ENCODE measurements at places on chromosomes 16 and 17.

DNA sequence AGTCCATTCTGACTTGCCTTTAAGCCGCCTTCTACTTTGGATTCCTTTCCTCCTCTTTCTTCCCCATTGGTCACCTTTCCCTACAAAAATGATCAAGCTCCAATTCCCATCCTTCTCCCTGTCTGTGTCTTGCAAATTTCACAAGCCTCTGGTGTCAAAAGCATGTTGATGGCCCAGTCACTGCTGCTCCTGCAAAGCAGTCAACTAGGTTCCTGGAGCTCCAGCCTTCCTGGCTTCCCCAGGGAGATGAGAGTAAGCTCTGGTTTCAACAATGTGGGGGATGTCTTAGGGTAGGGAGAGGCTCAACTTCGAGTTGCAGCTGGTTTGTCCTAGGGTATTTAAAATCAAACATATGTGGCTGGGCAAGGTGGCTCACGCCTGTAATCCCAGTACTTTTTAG, 36.1 kb upstream of the HELZ start:
- no peak for DNase-seq

DNA sequence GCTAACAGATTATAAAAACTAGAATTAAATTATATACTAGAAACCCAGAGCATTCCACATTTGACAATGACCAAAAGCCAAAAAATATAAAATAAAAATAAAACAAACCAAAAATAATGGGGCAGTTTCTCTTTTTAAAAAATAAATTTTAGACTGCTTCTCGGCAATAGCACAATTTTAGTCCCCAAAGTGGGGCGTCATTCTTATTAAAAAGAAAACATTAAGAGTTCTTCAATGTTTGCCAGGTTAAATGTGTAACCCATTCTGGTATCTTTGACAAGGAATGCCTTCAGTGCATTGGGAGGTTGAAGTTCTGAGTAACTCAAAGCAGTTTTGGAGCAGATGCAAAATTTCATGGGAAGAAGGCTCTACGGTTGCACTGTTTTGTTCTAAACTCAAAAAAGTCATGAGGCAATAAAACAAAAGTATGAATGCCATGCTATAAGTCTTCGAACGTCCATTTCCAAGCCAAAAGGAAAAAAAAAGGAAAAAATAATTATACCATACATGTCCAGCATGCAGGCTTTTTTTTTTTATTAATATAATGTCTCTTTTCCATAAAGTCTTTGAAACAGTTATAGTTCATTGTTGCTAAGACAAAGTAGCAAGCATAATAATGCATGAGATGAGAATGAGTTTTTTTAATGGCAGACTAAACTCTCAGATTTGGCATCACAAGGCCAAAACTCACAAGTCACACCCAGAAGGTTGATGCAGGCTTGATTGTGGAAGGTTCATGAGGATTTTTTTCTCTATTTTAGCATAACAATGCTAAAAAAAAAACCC, 3.1 kb downstream of the MAF start:
- DNase-seq = no peak

- DNase-seq = no peak
Measured at GRCh38 chr17:67051837-67052236, 7.5 kb downstream of the CACNG1 start.

- DNase-seq = no peak
Measured at GRCh38 chr17:27631411-27631760, 398 bp downstream of the LGALS9 start.

GRCh38 chr17:7095625-7096024, 15.6 kb upstream of the CLEC10A start:
- DNase-seq = no peak

DNA sequence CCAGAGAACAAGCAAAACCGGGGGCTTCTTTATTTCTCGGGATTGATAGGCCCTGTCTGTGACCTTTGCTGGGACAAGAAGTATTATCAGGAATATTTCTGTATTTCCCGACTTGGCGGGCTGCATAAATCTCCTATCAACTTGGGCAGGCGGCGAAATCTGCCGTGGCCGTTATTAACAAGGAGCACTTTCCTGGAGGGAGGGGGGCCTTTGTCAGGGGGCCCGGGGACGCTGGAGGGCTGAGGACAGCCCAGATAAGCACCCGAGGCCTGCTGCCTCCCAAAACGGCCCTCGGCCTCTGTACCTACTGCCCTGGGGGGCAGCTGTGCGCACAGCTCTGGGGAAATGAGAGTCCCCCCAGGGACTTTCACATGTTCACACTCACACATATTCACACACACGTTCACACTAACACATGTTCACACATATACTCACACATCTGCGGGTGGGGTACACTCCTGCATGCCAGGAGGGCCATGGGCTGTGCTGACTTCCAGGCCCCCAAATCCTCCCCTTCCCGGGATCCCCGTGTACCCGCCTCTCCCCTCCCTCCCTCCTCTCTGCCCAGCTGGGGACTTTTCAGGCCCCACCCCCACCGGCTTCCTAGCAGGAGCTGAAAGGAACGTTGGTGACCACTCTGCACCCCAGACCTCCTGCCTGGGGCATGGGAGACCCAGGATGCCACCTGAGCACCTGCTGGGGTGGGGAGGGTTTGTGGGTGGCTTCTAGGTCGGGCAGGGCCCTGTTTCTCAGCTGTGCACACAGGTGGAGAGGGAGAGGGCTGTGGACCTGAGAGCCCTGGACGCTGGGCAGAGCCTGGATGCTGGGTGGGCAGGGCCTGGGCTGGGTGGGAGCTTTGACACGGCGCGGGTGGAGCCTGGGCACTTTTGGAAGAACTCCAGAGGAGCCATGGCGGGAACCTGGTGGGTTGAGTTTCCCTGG, 24.3 kb upstream of the GSE1 start:
- no peak for DNase-seq

DNA sequence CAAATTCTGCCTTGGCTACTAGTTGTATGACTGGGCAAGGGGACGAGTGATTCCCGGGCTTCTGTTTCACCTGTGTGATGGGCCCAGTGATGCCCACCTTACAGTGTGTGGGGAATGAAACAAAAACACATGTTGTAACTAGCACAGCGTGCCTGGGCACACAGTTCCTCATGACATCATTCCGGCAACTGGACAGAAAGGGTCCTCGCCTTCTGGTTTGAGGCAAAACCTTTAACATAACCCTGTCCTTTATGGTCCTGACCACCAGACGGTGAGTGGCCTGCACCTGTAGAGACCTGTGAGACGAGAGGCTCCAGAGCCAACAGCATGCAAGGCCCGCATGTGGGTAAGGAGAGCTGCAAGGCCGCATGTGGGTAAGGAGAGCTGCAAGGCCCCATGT, 7.7 kb upstream of the SLC38A8 start:
- no peak for DNase-seq

DNA sequence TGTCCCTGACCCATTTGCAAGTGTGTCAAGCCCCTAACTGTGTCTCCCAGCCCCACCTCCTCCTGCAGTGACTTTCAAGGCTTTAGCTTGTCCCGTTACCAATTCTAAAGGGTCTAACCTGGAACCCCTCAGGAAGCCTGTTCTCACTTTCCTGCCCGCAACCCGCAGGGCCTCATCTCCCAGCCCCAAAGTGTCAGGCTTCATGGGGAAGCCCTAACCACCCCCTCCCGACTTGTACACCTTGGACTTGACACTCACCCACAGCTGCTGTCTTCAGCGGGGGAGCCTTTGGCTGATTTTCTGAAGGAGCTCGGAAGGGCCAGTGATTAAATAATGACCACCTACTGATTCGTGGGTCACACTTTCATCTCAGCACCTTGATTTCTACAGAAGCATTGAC, 33.1 kb downstream of the NLRC5 start:
- no peak for DNase-seq

DNA sequence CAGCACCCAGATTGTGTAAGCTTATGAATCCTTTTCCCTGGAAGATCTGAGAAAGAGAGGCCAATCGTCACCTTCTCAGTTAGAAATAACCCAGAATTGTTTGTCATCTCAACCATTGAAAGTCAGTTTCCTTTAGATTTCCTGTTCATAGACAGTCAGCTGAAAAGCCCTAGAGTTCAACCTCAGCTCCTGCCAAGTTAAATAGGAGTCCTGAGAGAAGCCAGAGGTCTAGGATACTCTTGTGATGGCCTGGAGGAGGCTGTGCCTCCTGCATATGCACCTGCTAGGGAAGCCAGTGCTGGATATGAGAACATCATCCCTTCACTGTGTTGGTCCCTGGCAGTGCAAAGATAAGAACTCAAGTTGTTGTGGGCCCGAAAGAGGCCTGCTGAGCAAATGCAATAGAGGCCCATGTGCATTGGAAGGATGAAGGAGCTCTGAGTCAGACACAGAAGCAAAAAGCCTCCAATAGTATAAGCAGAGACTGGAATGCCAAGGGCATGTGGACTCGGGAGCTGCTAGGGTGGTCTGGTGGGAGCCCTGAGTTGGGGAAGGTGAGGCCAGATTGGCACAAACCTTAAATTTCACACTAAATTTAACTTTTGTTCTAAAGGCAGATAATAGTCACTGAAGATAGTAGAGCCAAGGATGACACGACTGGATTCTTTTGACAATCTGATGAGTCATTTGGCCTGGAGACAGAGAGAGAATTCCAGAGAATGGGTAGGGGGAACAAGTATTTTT, 520.9 kb upstream of the CDH5 start:
- no peak for DNase-seq

- peak; percentile 87 for DNase-seq
Measured at GRCh38 chr17:76385892-76386786, 1.7 kb downstream of the SPHK1 start.

DNA sequence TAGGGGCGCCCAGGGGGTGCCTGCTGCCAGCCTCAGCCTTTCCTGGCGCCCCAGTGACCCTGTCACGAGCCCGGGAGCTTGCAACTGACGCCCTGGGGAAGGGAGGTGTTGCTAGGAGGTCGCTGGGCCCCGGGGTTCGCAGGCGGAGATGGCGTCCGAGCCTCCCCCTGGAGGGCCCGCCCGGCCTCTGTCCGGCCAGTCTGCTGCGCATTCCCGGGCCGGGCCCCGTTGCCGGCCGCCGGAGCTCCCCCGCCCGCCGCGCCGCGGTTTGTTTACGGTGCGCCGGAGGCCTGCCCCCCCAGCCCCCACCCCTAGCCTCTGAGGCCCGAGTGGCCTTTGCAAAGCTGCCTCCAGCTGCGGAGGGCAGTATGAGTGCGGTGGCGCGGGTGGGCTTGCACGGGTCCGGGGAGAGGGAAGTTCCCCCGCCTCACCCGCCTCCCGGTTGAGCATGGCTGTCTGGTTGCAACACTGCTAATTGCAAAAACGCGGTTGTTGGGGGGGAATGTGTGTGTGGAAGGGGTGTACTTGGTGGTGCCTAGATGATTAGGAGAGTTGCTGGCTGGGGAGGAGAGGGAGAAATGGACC, 514 bp downstream of the THRA start:
- DNase-seq = peak; percentile 25

DNA sequence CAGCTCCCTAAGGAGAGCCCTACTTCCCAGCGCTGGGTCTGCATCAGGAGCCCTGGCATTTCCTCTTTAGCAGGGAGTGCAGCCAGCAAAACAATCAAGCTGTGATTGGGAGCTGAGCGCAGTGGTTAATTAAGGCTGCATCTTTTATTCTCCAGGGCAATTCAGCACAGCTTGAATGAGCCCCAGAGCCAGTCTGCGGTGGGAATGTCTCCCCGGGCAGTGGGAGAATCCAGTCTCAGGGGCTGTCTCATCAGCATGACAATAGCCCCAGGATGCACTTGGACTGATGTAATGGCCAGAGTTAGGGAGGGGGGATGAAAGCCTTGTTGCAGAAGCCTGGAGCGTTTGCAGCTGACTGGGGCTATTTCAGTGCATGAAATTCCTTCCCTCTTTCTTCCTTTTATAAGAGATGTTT, 292.6 kb upstream of the SOX9 start:
- DNase-seq = no peak

DNA sequence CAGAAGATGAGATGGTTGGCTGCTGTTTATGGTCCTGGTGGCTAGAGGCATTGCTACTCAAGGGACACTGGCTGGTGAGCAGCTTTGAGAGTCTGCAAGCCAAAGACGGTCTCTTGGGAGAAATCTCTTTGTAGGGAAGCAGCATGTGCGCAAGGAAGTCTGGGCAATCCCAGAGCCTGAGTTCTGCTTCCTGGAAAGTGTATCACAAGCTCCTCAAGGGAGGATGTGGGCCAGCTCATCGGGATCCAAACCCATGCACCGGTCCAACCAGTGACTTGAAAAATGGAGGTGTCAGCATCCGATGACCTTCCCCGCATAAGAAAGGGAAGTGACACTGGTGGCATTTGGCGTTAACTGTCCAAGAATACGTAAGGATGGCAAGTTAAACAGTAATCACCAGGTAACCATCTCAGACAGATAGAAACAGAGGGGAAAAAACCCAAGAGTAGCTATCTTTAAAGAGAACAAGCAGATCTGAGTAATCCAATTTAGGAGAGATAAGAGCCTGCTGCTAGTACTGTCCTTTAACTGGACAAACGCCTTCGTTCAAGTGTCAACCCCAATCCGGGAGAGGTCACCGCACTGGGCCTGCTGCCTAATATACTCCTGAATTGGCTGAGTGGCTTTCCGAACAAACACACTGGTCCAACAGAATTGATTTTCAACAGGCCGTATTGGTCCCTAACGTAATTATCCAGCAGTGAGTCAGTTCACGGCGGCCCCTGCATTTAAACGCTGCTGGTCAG, 303.0 kb upstream of the ZFHX3 start:
- DNase-seq = no peak

GRCh38 chr16:88651276-88651988, 579 bp upstream of the CYBA start:
- peak; percentile 87 for DNase-seq

- DNase-seq = no peak
Measured at GRCh38 chr16:82183004-82183397, 13.0 kb upstream of the MPHOSPH6 start.

DNA sequence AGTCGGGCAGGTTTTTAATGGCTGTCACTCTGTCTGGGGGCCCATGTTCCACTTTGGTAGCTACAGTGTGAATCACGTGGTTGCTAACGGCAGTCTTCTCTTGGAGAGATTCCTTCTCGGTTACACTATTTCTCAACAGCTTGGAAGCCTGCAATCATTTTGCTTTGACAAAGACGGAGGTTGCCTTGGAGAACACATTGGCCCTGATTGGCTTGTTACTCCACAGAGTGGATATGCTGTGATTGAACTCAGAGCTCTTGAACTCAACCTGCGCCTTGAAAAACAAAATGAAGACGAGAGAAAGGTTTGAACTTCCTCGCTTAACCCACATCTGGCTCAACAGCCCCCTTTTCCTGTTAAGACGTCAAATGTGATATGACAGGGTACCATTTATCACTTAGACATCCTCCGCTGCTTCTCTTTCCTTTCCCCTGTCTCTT, 218.9 kb downstream of the MAF start:
- peak; percentile 31 for DNase-seq

- DNase-seq = peak; percentile 64
Measured at GRCh38 chr17:57114085-57114673, 29.1 kb downstream of the AKAP1 start.

- DNase-seq = no peak
Measured at GRCh38 chr17:27530764-27531391, 74.6 kb downstream of the KSR1 start.

GRCh38 chr16:17224879-17225281, 245.9 kb downstream of the XYLT1 start:
- peak; percentile 40 for DNase-seq

- no peak for DNase-seq
Measured at GRCh38 chr17:59362811-59363205, 31.4 kb downstream of the YPEL2 start.
